ENCODE measurements at places on chromosomes 1 and 21.

GRCh38 chr1:34324879-34325440, 148.3 kb downstream of the C1orf94 start:
- DNase-seq, result no peak

GRCh38 chr1:205257735-205258134, 30.0 kb downstream of the TMCC2 start:
- no peak for DNase-seq

- DNase-seq, result no peak
Measured at GRCh38 chr1:101781201-101781831, 215.4 kb downstream of the OLFM3 start.

- DNase-seq, result no peak
Measured at GRCh38 chr1:5492846-5493245, 499.4 kb downstream of the NPHP4 start.

DNA sequence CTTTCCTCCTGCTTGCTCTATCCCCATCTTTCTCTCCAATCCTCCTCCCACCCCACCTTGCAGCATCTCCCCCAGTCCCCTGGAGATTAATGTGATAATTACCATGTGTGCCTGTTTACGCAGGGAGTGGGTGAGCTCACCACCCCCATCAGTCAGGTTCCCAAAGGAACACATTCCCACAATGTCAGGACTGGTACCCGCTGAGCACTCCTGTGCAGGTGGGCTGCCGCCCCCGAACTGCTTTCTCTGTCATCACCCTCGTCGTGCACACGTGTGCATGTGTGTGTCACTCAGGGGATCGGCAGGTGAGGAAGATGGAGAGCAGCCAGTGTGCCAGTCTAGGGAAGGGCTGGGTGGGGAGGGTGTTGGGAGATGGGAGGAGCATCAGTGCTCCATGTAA, 163.4 kb downstream of the CACNA1E start:
- no peak for DNase-seq

DNA sequence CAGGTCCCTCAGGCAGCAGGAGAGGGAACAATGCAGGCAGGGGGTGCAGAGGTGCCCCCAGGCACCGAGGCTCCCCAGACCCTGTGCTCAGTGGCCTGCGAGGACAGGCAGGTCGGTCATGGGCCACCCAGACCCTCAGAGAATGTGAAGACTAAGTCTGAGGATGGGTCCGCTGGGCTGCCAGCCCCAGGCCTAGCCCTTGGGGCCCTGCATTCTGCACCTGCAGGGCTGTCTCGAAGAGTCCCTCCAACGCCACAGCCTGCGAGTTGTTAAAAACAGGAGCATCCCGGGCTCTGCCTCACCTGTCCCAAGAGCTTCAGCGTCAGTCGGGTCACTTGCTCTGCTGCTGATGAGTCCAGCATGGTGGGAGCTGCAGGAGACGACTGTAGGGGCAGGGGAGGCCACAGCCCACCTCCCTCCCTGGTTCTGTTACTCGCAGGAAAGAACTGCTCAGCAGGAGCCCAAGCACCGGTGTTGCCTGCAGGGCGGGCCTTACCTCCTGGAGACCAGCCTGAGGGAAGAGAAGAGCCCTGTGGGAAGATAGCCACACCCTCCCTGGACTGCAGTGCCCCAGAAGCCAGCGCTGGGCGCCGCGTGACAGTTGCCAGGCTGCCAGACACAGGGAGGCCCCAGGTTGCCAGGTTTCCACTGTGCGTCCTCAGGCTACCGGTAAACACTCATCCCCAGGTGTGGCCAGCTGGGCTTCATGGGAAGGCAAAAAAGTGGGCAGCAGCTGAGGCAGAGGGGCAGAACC, 5.8 kb downstream of the C21orf58 start:
- no peak for DNase-seq

DNA sequence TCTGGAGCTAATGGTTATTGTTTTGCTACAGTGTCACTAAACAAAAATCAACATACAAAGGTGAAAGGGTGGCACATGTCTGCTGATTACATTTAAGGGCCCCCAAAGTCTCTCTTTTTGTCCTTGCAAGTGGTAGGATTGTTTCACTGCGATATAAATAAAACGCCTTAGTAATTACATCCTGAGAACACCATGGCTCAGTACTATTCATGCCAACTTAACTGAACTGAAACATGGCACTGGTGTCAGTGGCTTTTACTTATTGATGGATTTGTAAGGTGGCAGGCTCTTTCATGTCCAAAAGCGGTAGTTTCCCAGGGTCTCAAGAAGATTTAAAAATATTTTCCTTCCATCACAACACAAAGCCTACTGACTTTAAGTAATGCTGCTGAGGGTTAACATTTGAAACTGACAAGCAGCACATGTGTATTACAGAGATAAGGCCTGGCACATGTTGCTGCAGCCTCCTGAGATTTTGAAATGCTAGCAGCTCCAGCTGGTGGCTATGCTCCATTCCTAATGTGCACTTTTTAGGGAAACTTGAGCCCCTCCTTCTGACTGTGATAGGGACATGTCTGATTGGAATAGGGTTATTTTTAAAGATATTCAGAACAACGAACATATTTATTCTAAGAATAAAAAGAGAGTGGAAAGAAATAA, 86.8 kb downstream of the ATP1B1 start:
- DNase-seq, result no peak

DNA sequence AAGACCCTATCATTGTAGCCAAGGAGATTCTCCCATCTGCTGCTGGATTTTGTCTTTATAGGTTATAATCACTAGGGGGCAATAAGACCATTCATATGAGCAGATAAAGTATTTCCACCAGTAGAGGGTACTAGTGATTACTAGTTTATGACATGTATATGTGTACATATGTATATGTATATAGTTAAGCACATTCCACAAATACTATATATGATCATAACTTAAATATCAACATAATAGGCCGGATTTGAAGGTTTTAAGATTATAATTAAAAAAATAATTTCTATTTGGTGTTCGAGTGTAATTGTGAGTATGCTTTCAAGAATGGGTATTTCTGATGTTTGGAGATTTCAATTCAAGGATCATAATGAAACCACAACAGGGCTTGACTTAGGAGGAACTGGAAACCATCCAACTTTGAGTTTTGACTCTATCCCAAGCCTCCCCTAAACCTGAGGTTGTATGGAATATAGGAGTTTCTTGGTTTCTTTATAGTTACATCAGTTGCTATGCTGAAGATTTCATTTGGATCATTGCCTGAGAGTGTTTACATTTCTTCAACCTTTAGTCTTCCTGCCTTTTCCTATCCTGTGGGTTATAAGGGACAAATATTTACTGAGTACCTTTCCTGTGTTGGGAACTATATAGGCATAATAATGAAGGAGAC, 16.9 kb downstream of the TCEANC2 start:
- DNase-seq, result no peak

DNA sequence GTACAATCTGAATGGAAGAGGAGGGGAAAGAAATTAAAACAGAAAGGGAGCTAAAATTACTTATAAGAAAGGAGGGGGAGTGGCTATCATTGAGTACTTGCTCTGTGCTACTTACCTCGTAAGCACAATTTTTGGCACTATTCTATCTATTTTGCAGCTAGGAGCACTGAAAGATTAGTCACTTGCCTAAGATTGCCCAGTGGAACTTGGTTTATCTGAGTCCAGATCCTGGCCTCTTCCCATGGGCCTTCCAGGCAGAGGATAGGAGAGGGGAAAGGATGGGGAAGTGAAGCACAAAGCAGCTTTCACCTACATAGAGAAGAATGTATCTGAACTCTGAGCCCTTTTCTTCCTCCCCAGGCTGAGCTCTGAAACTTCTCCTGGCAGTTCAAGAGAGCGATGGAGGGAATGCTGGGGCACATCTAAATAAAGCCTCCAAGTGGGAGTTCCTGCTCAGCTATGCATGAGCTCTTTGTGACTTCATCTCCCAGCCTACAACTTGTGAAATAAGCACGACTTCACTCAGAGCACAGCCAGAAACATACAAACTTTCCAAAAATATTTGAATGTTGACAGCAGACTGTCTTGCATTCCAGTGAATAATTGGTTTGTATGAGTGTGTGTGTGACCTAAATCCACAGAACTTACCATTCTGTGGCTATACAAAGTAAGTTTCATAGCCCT, 29.4 kb downstream of the HMGB4 start:
- no peak for DNase-seq

- DNase-seq, result no peak
Measured at GRCh38 chr1:28070725-28071593, 17.5 kb downstream of the EYA3 start.

GRCh38 chr1:210587566-210587965, 258.9 kb downstream of the HHAT start:
- no peak for DNase-seq

DNA sequence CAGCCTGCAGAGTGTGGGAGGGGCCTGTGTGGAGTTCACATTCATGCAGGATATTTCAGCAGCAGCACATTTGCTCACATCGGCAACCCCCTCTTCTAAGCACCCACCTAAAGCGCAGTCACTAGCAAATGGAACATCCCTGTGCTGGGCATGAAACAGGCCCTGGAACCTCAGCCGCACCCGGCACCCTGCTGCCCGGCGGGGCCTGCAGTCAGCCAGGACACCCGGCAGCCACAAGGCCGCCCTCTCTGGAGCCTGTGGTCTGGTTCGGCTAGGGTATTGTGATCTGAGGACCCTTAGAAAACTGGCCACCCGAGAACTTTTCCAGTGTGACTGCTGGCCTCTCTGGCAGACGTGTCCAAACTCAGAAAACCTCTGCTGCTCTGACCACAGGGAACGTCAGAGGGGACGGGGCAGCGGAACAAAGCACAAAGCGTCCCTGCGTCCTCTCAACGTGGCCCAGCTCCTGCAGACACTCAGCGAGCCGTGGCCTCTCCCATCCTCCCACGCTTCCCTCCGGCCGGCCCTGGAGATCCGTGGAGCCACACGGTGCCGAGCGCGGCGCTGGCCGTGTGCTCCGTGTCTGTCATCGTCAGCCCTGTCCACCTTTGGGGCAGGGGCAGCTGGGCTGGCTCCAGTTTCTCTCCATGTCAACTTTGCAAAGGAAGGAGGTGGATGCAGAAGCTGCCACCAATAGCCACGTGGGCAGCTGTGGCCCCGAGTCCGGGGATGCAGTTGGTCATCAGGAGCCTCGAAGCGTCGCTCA, 175.9 kb upstream of the ARHGEF16 start:
- no peak for DNase-seq

- DNase-seq, result no peak
Measured at GRCh38 chr21:37751268-37751975, 164.8 kb downstream of the KCNJ6 start.

GRCh38 chr1:207079706-207080241, 8.9 kb upstream of the C4BPB start:
- no peak for DNase-seq

DNA sequence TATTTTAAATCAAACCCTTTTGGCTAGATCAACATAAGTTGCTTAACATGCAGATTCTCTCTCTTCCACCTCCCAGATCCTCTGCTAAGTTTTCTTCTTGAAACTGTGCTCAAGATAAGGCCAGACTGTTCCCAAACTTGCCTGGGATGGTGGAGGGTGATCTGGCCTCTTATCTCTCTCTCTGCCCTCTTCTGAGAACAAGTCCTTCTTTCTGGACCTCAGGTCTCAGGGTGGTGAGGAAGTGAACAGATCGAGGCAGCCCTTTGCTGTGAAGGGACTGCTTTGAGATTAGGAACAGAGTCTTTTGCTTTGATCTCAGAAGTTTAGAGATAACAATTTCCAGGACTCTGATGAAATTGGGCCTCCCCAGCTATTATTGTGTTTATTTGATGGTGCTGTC, 70.7 kb downstream of the HUNK start:
- no peak for DNase-seq
